NCI-H1092 treated with DMSO at 0.1 percent for 48 hours (cell line): ENCODE measurements at places on chromosomes 12 and 14.
A peak's percentile ranks its signal among the peaks of the same experiment; 100 is the strongest.

DNA sequence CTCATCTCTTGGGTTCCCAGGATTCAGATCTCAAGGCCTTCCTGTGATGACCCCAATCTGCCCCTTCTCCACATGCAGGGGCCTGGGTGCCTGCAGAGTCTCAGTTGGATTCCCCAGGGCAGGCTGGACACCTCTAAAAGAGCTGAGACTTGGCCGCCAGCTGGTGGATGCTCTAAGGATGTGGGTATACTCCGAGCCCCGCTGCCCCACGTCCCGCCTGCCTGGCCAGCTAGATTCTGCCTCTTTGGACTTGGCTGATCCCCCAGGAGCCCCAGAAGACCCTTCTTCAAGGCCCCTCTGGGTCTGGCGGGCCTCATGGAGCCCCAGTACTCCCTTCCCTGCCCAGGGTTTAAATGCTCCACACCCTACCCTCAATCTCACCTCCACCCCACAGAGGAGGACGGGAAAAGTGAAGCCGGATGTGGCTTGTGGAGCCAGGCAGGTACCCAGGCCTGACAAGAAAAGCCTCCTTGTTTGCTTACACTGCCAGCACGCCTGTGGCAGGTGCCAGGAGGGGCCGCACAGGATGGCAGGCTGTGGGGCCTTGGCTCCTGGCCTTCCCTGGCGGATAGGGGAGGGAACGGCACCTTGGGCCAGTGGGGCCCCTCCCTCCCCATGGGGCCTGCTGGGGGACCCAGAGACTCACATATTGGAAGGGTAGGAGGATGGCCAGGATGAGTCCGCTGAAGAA is 15.1 kb downstream of the FAIM2 start:
- peak; percentile 28 for DNase-seq

DNA sequence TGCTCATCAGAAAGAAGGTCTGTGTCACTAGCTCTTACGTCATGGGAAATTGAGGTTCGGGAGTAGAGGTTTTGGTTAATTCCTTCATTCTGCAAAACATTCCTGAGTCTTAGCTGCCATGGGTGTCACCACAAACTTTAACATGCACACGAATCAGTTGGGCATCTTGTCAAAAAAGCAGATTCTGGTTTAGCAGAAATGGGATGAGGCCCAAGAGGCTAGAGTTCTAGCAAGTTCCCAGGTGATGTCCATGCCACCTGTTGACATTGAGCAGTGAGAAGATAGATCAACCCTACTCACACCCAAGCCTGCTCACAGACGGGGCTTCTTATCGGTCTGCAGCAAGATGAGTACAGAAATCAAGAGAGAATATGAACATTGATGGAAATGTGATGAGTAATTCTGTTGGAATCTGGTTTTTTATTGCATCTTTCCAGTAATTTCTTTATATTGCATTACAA is 11.7 kb upstream of the RIN3 start:
- no peak for DNase-seq

DNA sequence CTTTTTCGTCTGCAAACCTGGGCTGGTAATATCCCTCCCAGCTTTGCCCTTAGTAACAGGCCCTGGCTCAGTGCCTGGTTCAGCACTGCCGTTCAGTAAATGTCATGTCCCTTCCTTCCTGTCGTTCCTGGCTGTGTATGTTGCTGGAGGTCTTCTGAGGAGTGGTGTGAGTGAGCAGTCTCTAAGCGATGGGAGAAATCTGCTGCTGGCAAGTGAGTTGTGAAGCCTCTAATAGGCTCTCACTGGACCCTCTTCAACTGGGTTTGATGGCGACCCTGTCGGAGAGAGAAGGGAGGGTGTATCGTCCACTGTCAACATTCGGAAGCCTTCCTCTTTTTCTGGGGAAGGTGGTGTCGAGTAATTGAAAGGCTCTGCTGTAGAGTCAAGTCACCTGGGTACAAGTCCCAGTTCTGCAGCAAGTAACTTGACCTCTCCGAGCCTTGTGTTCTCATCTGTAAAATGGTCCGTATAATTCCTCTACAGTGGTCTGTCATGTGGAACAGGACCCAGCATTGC is 62.8 kb downstream of the HRK start:
- no peak for DNase-seq

- DNase-seq: no peak
These were observed 24.1 kb upstream of the ATP2A2 start for GRCh38 chr12:110256780-110257431.

DNA sequence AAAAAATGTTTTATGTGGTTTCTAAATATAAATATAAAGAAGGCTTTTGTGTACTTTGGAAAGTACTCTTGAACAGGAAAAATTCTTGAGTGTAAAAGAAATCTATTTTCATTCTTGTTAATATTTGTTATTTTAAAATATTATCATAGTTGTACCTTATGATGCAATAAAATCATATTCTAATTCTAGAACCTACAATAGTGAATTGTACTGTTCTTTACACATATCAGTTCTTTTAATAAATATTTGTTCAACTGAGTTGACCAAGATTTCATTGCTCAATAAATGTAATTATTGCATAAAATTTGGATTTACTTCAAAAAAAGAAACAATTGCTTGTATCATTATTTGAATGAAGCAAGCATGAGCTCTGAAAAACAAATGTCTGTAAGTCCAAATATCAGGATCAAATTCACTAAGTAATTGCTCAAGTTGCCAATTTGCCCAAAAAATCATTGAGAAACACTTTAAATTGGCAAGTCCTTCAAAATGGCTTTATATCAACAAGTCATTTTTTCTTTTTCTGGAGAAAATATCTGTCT is 191.6 kb upstream of the SLC16A7 start:
- no peak for DNase-seq

DNA sequence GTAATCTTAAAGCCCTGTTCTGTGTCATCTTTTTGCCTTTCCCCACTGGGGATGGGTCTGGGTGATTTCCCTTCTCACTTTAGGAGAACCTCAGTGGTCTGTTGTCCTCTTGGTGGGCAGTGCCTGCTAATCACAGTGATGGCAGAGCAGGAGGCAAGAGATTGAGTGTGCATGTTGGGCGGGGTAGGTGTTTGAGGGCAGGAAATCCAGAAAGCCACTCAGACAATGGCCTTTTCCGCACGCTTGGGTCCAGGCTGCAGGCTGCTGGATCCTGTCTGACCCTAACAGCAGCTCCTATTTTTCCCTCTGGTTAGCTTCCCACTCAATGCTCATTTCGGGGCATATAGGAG is 13.7 kb upstream of the ITGA5 start:
- DNase-seq: no peak

DNA sequence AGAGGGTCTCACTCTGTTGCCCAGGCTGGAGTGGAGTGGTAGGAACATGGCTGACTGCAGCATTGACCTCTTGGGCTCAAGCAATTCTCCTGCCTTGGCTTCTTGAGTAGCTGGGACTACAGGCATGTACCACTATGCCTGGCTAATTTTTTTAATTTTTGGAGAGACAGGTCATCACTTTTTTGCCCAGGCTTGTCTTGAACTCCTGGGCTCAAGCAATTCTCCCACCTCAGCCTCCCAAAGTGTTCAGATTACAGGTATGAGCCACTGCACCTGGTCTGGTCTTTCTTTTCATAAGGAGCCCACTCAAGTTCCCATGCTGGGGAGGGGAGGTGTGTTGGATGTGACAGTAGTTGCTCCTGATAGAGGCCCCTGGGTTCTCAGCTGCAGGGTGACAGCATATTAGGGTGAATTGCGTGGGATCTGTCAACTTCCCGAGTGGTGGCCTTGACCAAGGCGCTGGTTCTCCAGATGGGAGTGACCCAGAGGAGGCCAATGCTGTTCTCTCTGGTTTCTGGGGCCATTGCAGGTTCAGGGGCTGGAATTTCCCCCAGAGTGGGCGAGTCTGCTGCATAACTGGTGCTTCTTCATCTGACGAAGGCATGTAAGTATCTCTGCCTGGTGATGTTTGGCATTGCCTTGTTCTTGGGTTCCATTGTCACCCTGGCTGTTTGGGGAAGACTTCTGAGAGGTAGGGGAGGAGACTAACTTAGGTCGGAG is 52.4 kb upstream of the ESRRB start:
- DNase-seq: no peak

- peak; percentile 42 for DNase-seq
These were observed 49.5 kb downstream of the TSPAN19 start for GRCh38 chr12:84986586-84986985.

DNA sequence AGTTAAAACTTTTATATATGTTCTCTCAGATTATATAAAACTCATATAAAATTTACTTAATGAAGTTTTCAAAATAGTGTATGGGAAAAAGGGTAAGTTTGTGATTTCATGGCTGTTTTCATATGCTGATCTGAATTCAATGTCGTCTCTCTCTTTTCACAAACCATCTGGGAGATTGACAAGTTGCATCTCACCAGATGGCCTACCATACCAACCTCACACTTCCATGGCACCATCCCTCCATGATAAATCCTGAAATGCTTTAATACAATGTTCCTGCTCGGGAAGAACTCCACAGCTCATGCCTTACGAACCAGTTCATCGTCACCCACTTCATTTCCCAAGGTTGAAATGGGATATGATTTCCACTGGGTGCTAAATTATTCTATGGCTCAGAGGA is 22.3 kb downstream of the PTPRO start:
- no peak for DNase-seq

DNA sequence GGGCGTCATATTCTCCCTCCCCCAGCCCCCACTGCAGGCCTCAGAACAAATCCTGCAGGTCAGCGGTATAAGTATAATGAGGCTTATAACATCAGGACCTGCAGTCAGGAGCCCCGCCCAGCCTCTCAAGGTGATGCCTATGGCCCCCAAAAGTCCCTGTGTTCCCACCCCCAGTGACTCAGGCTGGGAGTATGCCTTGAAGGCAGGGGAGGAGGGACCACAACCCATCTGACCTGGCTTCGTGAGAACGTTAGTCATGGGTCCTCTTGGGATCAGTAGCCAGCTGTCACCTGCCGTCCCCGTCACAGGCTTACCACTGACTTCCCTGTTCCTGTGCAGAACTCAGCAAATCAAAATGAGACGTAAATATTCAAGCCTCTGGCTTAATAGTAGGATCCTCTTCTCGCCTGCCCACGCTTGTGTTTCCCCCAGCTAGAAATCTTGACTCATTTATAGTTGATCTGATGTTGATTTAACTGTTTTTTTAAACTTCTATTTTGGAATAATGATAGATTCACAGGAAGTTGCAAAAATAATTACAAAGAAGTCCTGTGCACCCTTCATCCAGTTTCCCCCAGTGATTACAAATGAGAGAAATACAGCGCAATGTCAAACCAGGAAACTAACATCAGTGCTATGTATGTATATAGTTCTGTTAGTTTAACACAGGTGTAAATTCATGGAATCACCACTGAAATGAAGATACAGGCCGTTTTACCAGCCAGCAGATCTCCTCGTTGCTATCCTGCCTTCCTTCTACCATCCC is 107.5 kb downstream of the ADGRD1 start:
- DNase-seq: no peak

- peak; percentile 66 for DNase-seq
These were observed 333.7 kb downstream of the EGLN3 start for GRCh38 chr14:33617154-33617553.

- DNase-seq: no peak
These were observed 222.2 kb downstream of the ERC1 start for GRCh38 chr12:1213205-1213604.

GRCh38 chr14:100665511-100666032 is 61.1 kb upstream of the DLK1 start:
- no peak for DNase-seq

DNA sequence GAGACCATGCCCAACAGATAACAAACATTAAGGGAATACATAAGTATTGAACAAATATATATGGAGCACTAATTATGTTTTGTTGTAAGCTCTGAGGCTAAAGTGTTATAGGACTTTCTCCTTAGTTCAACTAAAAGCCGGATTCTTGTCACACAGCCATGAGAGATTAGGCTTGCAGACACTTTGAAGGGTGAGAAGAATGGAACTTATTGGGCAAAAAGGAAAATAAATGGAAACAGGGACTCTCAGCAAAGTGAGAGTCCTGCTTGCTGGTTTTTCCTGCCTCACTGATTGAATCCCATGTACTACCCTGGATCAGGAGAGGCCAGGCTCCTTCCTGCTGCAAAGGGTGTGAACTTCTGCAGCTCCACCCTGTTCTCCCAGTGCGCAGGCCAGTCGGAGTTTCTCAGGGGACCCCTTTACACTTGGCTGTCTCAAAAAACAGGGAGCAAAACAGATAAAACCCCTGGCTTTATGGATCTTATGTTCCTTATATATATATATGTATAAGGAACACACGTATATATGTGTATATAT is 77.1 kb upstream of the FUT8 start:
- DNase-seq: no peak

DNA sequence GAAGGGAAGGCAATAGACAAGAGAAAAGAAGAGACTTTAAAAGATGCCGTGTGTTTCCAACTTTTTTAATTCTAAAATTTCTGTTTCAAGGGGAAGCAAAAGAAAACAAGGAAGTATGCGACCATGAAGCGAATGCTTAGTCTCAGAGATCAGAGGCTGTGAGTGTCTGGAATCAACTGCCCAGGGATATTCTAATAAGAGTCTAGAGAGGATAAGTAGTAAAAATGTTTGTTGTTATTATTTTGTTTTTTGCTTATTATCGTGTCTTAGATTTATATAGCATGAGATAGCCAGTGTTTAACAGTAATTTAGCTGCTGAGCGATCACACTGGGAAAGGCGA is 421 bp downstream of the FCF1 start:
- DNase-seq: no peak

DNA sequence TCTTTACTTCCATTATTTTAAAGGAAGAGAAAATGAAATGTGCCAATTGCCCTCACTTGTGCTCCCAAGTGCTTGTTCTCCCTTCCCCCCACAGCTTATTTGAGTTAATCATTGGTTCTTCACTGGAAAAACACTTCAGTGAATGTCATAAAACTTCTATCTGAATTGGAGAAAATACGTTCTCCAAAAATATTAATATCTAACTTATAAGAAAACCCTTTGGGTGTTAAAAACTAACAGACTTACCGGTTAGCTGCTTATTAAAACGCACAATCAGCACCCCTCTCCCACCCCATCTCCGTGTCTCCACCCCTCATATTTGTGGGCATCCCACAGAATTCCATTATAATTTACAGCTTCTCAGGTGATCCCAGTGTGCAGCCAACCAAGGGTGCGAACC is 31.7 kb downstream of the PLEKHA5 start:
- DNase-seq: no peak

GRCh38 chr14:39562175-39562574 is 129.9 kb upstream of the FBXO33 start:
- no peak for DNase-seq

GRCh38 chr12:553216-554000 is 93.7 kb downstream of the B4GALNT3 start:
- no peak for DNase-seq

GRCh38 chr14:95268350-95268749 is 51.4 kb downstream of the CLMN start:
- DNase-seq: no peak

- no peak for DNase-seq
These were observed 10.5 kb downstream of the CLEC6A start for GRCh38 chr12:8466241-8466640.

DNA sequence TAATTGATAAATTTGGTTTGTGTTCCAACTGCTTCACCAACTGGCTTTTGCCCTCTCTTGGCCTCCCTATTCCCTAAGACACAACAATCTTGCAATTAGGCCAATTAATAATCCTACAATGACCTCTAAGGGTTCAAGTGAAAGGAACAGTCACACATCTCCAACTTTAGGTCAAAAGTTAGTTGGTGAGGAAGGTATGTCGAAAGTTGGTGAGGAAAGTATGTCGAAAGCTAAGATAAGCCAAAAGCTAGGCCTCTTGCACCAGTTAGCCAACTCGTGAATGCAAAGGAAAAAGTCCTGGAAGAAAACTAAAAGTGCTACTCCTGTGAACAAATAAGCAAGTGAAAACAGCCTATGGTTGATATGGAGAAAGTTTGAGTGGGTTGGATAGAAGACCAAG is 32.6 kb downstream of the EGLN3 start:
- no peak for DNase-seq
